Hematopoietic multipotent progenitor cell treated with erythropoietin and hydrocortisone succinate and interleukin-3 and kit ligand, for 6 days (in vitro differentiated cells): ENCODE measurements at places on chromosomes 5 and 9.
A peak's percentile ranks its signal among the peaks of the same experiment; 100 is the strongest.

GRCh38 chr5:33068786-33069185, 357.7 kb downstream of the NPR3 start:
- DNase-seq, result no peak

GRCh38 chr5:39822020-39822419, 397.2 kb upstream of the DAB2 start:
- DNase-seq, result no peak

GRCh38 chr5:4874097-4874496, 266.0 kb upstream of the ADAMTS16 start:
- no peak for DNase-seq

DNA sequence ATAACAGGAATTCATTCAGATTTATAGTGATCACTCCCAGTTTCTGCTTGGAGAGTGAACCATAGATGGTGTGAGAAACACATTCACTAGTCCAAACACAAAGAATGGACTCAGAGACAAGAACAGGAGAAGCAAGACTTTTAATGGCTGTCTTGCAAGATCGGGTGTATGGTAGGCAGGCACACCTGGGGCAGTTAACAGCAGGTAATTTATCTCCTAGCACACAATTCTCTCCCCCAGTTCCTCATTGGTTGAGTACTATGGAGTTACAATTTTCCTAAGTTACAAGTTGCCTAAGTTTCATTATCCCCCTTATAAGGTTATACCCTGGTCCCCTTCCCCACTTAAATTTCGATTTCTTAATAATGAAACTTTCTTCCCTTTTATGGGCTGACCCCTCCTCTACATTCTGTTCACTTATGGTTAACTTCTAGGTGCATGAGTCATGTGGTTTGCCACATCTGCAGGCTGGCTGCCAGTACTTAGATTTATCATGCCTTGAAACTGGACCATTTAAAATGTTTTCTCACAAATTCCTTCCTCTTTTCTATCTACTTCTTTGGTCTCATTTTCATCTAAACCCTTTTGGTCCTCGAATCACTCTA, 623.3 kb downstream of the HINT1 start:
- DNase-seq, result peak; percentile 4

GRCh38 chr9:93112116-93112863, 16.3 kb downstream of the CARD19 start:
- DNase-seq, result no peak

GRCh38 chr9:136225748-136226679, 19.6 kb downstream of the QSOX2 start:
- DNase-seq, result peak; percentile 83

- DNase-seq, result no peak
Measured at GRCh38 chr9:73347720-73348119, 196.1 kb downstream of the ANXA1 start.

GRCh38 chr9:31671011-31671410, 713.4 kb upstream of the ACO1 start:
- no peak for DNase-seq

- DNase-seq, result no peak
Measured at GRCh38 chr5:79798893-79799590, 109.4 kb downstream of the CMYA5 start.

DNA sequence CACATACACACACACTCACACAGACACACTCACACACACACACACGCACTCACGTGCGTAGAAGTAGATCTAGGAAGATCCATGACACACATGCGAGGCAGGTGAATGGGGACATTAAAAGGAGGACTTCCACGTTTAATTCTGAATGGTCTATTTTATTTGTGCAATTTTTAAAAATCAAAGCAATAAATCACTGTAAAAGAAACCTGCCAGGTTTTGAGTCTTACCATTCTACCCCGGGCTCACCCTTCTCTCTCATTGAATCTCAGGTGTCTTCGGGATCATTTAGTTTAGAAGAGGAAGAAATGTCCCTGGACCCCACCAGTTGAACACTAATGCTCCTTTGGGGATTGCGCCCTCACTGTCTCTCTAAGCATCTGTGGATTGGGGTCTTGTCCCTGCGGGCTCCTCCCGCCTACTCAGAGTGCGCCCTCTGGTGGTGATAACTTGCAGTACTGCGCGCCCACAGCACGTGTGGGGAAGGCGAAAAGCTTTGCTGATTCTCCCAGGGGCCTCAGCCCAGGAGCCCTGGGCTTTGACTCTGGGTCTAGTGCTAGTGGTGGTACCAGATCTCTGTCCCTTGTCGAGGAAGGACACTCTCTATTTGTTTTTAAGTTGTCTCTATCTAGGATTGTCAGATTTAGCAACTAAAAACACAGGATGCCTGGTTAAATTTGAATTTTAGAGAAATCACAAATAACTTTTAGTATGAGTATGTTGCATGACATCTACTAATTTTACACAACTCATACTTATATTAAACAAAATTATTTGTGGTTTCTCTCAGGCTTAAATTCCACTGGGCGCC, 34.8 kb downstream of the BOD1 start:
- peak; percentile 64 for DNase-seq
